ENCODE measurements at places on chromosomes 4 and X.

GRCh38 chrX:29419774-29420553 lies 795.4 kb upstream of the MAGEB2 start:
- DNase-seq, result peak; percentile 9

DNA sequence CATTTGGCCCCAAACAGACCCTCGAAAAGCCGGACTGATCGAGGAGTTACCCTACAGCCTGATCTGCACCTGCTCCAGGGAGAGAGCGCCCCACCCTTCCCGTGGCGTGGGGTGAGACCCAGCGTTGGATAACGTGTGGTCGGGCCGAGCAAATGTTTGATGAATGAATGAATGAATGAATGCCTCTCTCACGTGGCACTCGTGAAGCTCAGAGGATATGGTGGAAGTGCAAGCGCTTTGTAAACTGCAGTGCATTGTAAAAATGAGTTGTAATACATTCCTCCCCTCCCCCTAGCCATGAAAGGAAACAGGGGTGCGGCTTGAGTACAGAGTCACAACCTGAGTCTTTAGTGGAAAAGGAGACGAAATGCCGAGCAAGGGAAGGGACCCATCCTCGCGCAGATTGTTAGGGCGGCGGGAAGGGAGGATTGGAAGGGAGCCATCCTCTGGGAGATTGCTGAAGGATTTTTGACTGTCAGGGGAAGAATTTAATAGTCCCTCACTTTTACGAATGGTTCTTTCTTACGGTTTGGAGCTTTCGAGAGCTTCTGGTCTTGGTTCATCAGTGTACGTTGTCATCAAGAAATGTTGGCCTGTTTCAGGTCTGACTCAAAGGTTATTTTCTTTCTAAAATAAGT lies 772 bp upstream of the FBXW7 start:
- peak; percentile 33 for DNase-seq

GRCh38 chr4:168585168-168586091 lies 88.6 kb downstream of the PALLD start:
- peak; percentile 78 for DNase-seq

GRCh38 chr4:121112530-121112929 lies 40.2 kb upstream of the NDNF start:
- DNase-seq, result no peak

- no peak for DNase-seq
These were observed 191.7 kb upstream of the RASGEF1B start for GRCh38 chr4:81663368-81663767.

DNA sequence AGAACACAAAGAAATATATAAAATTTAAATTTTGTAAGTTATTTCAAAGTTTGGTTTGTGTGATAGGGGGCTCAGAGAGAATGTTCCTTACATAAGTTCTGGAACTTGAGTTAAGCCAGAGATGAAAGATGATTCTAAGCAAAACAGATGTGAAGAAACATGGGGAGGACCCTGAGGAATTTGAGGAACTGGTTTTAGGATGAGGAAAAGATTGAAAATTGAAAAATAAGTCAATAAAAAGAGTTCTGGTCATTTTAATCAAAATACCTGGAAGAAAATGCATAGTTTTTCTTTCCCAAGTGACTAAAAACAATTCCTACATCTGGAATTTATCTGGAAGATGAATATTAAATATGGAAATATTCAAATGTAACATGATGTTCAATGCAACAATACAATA lies 37.4 kb downstream of the HELQ start:
- DNase-seq, result no peak

- no peak for DNase-seq
These were observed 43.5 kb downstream of the LRP2BP start for GRCh38 chr4:185352202-185352601.

GRCh38 chr4:52883707-52884669 lies 21.9 kb downstream of the RASL11B start:
- DNase-seq, result no peak

GRCh38 chr4:26509681-26510333 lies 19.5 kb upstream of the CCKAR start:
- no peak for DNase-seq

- no peak for DNase-seq
These were observed 26.3 kb upstream of the UCP1 start for GRCh38 chr4:140595065-140595464.
